Colonic mucosa (tissue), 4 donors: ENCODE measurements at places on chromosomes 4 and X. TPM values are rescaled to one million over a fixed set of nuclear protein-coding genes. Genes with fewer than 3 reads are reported as not detected.

- DNase-seq: no peak
Observed at GRCh38 chr4:81965911-81966310, 407.9 kb downstream of the HNRNPD start.

GRCh38 chr4:10998846-10999245 is 314.3 kb upstream of the CLNK start:
- no peak for DNase-seq

- DNase-seq: no peak
Observed at GRCh38 chr4:2159931-2160330, 82.0 kb downstream of the HAUS3 start.

TEX13B gene
- total RNA-seq: not detected

DNA sequence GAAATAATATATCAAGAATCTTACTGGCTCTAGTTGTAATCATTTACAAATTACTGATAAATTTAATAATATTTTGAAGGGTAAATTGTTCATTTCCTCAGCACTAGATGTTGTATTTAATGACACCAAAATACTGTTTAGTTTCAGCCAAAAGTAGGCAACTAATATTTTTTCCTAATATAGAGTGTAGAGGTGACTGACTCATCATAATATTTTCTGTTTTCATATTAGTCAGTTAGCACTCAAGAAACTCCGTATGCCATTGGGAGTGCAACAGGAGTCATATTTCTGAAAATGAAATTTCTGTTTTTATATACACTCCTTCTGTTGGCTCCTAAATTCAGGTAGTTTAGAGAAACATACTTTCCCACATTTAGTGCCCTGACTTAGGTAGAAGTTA is 36.6 kb upstream of the PTPN13 start:
- DNase-seq: no peak

PABPC4L gene
- total RNA-seq: 0.32 TPM

DNA sequence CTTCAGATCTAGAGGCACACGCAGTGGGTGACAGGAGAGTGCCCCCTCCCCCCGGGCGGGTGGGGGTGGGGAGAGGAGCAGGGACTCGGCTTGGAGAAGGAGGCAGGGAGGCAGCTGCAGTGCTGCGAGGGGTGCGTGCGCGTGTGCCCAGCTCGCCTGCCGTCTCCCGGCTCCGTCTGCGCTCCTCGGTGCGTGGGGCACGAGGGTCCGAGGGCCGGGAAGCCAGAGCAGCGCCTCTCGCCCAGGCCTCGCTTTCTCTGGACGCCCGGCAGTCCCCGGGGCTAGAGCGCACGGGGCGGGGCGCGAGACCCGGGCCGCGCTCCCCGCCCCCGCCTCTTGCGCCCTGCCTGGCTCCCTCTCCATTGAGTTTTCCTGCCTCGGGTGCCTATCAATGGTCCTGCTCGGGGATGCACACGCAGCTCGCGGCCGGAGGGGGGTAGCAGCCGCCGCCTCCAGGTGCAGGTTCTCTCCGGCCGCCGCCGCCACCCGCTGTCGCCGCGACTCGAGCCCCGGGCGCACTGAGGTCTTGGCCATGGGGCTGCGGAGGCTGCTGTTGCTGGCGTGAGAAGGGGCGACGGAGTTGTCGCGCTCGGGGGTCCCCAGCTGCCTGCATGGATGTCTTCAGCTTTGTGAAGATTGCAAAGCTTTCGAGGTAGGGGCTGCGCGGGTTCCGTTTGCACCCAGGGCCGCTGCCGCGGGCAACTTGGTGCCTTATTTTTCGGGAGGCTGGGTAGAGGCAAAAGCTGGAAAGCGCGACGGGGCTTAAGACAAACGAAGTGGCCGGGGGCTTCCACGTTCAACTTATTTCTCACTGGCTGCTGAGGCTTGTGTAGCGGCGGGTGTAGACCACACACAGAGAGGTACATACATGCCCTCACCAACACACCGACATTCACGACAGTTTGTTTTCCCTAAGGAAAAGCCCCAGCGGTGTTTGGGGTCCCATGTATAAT is at the start of gene FRMPD4:
TSS of gene FRMPD4 (plus strand) at position 113 of the 953 bp plus-strand sequence. CDS start at position 612, 499 bp downstream.
- no peak for DNase-seq

GRCh38 chr4:81504112-81505003 is 32.7 kb upstream of the RASGEF1B start:
- no peak for DNase-seq

GRCh38 chr4:71230271-71231128 is 108.3 kb upstream of the SLC4A4 start:
- peak; percentile 46 for DNase-seq

DNA sequence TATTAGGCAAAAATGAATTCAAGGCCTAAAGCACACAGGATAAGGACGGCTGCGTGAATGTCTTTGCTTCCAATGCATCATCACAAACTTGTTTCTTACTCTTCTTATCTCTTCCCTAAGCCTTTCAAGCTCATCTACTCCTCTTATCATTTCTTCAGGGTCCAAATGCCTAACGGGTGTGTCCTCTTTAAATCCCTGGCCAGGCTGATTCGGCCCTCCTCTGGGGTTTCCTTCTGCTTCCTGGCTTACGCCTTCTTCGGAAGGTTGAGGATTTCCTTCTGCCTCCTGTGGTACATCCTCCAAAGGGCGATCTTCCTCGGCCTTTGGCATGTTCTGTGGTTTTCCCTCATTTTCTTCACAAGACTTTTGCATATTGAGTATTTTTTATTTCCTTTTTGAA is 1.3 kb downstream of the TCEAL8 start:
- no peak for DNase-seq

DNA sequence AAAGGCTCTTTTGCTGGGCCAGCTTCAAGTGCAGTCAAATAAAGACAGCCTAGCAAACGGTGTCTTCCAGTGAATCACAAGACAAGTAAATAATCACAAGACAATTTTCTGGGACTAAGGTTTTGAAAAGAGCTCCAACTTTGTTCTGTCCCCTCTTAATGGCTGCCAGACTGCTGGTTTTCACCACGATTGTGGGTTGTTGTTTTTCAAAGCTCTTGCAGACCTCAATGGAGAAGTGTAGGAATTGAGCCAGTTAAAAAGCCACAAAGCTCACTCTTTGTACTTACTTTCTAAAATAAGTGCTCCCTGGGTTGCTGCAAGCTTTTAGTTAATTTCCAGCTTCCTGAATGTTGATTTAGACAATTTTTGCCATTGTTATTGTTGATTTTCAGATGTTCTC is 405.8 kb upstream of the HTR2C start:
- no peak for DNase-seq

GRCh38 chr4:109864134-109864533 is 16.2 kb downstream of the LRIT3 start:
- DNase-seq: no peak

PRAF2 gene
- 7.0 TPM for total RNA-seq
